ENCODE measurements at places on chromosomes 6 and 20.

GRCh38 chr6:12010635-12011275 is 1.4 kb upstream of the HIVEP1 start:
- peaks cover 27% of the 10 kb centered on the region for H3K4me1 ChIP-seq
- H3K4me3 ChIP-seq, result peak overlapping the region; percentile 63
- H3K36me3 ChIP-seq, result peaks cover 12% of the 10 kb centered on the region
- DNase-seq, result no peak

GRCh38 chr20:17421493-17421892 is 109.7 kb downstream of the BFSP1 start:
- DNase-seq, result no peak
- H3K27ac ChIP-seq, result no peak overlapping the region
- no peaks in the 10 kb centered on the region for H3K36me3 ChIP-seq

GRCh38 chr6:56518995-56519767 is 123.5 kb downstream of the DST start:
- peaks cover 49% of the 10 kb centered on the region for H3K36me3 ChIP-seq
- H3K27me3 ChIP-seq, result no peaks in the 10 kb centered on the region

DNA sequence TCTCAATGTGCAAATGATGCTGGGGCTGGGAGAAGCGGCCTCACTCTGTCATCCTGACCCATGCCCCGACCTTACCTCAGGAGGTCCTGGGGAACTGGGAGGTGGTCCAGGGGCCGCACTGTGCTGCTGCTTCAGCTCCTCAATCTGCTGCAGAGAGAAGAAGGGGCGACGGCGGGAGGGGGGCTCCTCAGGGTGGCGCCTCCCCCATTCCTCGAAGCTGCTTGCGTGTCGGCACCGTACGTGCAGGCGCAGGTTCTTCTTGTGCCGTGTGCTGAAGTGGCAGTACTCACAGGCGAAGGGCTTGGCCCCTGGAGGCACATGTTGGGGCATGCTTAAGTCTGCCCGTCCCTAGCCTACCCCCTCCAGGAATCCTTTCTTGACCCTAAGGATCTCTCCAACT is 12.9 kb downstream of the ZNF335 start:
- no peaks in the 10 kb centered on the region for H3K4me1 ChIP-seq
- H3K27me3 ChIP-seq, result no peaks in the 10 kb centered on the region
- peaks cover 81% of the 10 kb centered on the region for H3K36me3 ChIP-seq
- H3K4me3 ChIP-seq, result no peak overlapping the region
- H3K27ac ChIP-seq, result no peak overlapping the region

DNA sequence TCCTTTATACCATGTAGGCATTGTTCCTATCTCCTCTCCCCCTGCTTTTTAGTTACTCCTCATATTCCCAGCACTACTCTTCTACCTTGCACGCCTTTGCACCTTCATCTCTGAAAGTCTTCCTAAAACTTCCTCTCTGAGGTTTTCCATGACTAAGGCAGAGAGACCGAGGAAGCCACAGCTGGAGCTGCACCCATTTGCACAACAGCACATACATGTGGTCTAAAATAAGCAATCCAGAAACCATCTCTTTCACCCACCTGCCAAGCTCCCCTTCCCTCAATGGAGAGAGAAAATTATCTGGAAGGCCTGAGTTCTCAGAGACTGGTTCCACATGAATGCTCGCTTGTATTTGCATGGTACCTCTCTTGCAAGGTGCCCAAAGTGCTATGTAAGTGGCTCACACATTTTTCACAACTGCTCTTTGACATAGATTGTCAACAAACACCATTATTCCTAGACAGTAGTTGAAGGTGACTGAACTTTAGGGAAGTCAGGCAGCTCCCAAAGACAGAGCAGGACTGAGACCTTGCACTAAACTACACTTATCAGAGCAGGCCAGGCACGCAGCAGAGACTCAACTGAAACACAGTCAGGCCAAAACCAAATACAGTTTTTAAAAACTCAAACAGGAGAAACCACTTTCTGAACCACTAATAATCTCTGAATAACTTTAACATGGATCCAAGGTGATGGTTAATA is 313.2 kb downstream of the TFAP2A start:
- no peak overlapping the region for H3K27ac ChIP-seq
- H3K4me1 ChIP-seq, result peaks cover 12% of the 10 kb centered on the region
- H3K36me3 ChIP-seq, result no peaks in the 10 kb centered on the region
- no peaks in the 10 kb centered on the region for H3K27me3 ChIP-seq
- DNase-seq, result no peak
- H3K4me3 ChIP-seq, result no peak overlapping the region

DNA sequence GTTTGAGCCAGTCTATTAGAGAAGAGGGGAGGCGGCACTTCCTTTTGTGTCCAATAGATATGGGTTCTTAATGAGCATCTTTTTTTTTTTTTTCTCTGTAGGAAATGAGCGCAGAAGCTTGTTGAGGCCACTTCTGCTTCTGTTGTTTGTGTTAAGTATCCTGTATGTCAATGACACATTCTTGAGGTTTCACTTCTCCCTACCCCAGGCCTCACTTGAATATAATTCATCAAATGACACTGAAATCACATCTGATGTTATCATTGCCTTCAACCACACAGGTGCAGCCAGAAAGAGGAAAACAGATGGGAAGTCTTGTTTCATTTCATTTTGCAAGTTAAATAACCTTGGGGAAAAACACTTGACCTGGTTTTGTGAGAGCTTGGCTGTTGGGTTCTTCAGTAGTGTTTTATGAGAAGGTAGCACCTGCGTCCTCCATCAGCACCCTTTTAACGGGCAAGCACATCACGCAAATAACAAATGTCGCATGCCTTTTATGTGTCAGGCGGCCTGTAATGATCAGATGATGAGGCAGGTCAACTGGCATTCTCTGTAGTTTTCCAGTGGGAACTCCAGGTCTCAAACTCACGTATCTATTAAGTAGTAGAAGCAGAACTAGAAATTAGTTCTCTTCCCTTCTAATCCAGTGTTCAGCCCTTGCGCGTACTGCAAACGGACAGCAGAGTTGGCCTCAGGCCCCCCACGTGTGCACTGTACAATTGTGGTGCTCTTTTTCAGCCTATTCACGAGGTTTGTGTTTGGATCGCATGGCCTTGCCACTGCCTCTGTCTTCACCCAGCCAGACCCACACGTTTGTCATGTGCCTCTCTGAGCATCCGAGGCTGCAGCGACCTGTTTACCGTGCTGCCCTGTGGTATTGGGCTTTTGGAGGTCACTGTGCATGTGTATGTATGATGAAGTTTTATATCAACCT is 23.5 kb downstream of the PLEKHG1 start:
- no peak overlapping the region for H3K4me3 ChIP-seq
- DNase-seq, result no peak
- no peaks in the 10 kb centered on the region for H3K36me3 ChIP-seq
- H3K27me3 ChIP-seq, result no peaks in the 10 kb centered on the region
- no peaks in the 10 kb centered on the region for H3K4me1 ChIP-seq

DNA sequence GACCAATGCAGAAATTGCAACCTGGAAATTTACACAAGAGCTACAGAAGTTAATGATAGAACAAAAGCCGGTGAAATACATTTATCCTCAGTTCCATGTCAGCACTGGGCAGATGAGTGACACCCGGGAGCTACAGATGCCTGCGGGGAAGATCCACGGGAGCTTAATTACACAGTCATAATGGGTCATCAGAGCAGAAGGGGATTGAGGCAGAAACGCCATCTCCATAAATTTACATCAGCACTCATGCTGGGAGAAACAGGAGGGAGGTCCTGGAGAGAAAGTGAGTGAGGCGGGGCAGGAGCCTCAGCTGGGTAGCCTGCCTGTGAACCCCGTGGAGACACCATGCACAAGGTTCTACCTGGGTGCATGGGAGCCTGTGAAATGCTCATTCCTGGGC is 37.6 kb upstream of the CST7 start:
- no peak for DNase-seq
- no peak overlapping the region for H3K27ac ChIP-seq
- H3K4me3 ChIP-seq, result no peak overlapping the region
- no peaks in the 10 kb centered on the region for H3K4me1 ChIP-seq

GRCh38 chr20:55446301-55446700 is 559.0 kb downstream of the CBLN4 start:
- H3K27ac ChIP-seq, result no peak overlapping the region
- no peak for DNase-seq
- H3K36me3 ChIP-seq, result no peaks in the 10 kb centered on the region
- no peaks in the 10 kb centered on the region for H3K4me1 ChIP-seq
- H3K4me3 ChIP-seq, result no peak overlapping the region
- no peaks in the 10 kb centered on the region for H3K27me3 ChIP-seq

DNA sequence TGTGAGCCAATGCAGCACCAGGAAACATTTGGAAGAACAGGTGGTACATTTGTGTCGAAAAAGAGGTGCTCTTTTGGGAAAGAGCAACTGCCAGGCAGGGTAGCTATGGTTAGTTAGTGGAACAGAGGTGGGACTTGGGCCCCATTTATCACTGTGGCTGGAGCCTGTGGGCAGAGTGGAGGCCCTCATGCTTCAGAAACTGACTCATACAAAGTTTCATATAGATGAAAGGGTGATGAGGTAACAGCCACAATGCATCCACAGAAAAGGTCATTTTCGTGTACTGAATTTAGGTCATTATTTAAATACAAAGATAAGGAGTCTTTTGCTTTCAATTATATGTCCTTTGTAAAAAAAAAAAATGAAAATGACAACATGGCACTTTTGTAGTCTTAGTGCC is 76.4 kb upstream of the HS3ST5 start:
- H3K27me3 ChIP-seq, result no peaks in the 10 kb centered on the region
- H3K4me1 ChIP-seq, result peaks cover 5% of the 10 kb centered on the region
- H3K4me3 ChIP-seq, result no peak overlapping the region
- H3K27ac ChIP-seq, result no peak overlapping the region

- H3K27me3 ChIP-seq, result peaks cover 4% of the 10 kb centered on the region
- DNase-seq, result no peak
- no peaks in the 10 kb centered on the region for H3K4me1 ChIP-seq
Measured at GRCh38 chr6:138227316-138227781, 9.1 kb upstream of the PBOV1 start.
